ENCODE measurements at places on chromosomes 5 and 9.

DNA sequence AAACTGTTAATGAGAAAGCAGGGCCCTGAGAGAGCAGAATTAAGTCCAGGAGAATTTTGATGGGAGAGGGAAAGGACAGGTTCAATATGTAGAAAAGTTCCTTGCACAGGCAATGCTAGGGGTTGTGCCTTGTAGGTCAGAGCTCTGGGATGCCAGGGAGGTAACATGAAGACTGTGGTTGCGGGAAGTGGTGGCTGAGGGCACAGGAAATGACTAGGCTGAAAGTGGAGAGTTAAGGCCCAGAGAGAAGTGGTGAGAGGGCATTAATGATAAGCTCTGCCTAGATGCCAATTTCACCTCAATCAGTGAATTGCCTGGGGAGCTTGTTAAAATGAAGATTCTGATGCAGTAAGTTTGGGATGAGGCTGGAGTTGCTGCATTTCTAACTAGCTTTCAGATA, 31.5 kb upstream of the PPP3R2 start:
- no peak for DNase-seq

- DNase-seq, result no peak
These were observed 95.7 kb downstream of the HOMER1 start for GRCh38 chr5:79418276-79418675.

DNA sequence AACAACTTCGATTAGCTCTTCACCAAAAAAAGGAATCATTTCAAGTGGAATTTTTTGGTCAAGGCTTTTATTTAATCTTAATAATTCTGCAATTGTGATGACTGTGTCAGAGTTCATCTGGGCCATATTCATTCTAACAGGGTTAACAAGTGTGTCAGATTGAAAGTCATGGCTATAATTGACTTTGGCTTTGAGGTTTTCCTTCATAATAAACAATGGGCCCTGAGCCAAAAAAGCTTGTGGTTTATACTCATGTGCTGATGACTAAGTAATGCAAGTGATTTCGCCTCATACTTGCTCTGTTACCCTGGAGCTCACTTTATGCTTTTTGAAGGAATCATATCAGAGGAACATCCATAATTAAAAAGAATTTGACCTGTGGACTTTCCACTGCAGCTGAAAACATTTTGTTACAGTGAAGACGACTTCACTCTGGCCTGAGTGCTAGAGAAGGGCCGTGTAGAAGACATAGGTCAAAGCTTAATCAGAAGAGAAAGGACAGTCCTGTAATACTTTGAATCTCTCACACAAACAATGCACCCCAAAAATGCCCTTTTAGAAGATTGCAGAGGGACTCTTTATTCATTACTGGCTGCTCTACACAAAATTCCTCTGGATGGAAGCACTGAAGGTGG, 101.7 kb downstream of the GDNF start:
- DNase-seq, result no peak

GRCh38 chr5:170757182-170757601, 26.3 kb upstream of the GABRP start:
- DNase-seq, result no peak

DNA sequence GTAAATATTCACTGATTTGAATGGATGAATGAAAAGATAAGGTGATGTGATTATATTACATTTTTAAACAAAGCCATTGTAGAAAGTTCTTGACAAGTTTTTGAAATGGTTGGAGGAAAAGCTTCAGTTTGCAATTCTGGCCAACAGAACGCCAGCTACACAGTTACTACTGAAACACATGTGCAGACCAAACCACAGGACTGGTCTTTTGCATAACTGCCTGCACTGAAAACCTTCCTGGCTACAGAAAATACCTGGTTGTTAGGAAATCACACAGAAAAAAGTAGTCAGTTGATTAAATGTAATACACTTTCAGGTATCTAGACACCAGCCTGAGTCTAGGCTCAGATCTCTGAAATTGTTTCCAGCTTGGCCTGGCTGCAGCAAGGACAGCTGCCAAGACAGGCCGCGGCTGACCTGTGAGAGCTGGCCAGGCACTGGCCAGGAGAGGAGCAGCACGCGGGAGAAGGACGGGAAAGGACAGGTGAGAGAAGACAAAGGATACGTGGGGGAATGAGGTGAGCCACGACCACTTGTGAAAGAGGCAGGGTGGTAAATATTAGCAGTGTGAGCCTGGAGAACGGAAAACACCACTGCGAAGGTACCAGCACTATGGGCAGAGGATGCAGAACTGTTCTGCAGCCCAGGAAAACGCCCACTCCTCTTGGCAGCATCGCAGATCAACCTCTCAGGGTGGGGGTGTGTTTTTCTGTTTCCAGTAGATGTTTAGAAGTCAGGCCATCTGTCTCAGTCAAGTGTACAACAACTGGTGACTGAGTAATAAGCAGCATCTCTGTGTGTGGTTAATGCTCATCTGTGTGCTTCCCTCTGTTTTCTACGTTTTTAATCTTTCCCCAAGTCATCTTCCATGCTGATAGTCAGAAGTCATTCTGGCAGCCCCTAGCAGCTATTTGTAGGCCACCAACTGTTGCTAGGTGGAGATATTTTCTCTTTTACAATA, 137.4 kb downstream of the SCAMP1 start:
- DNase-seq, result no peak

DNA sequence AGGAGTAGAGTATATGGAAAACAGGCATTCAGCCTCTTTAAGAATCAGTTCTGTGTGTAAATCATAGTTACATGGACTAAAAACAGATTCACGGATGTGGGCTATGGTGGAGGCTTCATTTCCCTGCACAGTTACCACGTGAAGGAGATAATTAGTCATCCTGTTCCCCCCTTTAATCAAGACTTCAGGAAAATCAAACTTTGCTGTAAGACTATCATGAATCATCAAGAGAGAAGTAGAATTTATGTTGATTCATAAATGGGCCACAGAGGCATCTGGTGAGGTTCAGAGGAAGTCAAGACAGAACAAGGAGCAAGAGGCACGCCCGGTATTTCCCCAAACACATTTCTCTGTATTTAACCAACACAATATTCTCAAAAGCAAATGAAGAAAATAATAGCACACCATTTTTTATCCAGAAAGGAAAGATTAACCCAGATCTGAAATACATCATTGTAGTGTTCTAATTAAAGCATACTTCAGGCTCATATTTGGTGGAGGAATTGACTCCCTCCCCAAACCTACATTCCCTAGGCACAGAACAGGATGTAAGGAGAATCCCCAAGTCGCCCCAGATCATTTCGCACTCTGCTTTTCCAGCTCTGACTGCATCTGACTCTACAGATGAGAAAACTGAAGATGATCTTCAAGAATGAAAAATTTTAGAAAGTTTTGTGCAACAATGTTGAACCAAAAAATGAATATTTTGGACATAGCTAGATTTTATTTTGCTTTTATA, 175.8 kb upstream of the GAS1 start:
- no peak for DNase-seq

- no peak for DNase-seq
These were observed 1917.9 kb downstream of the EFNA5 start for GRCh38 chr5:105752801-105753200.

- no peak for DNase-seq
These were observed 166.8 kb downstream of the TRPM3 start for GRCh38 chr9:70954596-70955143.

DNA sequence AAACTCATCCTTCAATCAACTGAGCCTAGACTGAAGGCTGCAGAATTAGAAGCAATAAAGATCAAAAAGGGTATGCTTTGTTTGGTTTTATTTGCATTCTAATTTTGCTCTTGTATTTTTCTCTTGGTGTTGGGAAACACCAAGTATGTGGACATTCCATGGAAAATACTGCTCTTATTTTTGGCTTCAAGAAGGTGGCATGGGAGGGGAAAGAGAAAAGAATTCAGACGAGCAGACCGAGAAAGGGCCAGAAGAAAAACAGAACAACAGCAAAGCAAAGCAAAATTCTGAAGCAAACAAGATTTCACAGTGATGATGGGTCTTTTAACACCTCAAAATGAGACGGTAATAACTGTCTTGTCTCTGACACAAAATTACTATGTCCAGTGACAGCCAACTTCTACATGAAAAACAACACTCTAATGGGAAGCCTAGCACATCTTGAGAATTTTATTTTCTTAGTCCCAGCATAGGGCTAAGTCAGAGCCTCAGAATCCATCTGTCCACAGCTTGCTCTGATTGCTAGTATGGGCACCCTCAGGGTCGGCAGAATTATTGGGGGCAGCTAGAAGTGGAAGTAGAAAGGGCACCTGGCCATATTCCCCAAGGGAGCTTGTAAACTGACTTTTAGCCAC, 26.8 kb downstream of the FREM1 start:
- no peak for DNase-seq

DNA sequence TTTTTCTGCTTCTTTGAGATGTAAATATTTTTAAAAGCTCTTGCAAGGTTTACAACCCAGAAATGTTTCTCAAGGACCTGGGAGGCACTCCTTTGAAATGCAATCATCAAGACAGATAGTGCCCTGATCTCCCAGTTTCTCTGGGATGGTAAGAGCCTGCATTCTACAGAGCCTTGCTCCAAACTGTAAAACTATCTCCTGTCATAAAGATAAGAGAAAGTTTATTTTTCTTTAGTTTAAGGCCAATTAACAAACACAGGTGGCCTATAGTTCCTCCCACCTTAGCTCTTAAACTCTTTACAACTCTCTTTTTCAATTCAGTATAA, 1231.1 kb upstream of the NUDT12 start:
- DNase-seq, result no peak

- peak; percentile 27 for DNase-seq
These were observed 13.5 kb downstream of the MOCS2 start for GRCh38 chr5:53095931-53096525.

DNA sequence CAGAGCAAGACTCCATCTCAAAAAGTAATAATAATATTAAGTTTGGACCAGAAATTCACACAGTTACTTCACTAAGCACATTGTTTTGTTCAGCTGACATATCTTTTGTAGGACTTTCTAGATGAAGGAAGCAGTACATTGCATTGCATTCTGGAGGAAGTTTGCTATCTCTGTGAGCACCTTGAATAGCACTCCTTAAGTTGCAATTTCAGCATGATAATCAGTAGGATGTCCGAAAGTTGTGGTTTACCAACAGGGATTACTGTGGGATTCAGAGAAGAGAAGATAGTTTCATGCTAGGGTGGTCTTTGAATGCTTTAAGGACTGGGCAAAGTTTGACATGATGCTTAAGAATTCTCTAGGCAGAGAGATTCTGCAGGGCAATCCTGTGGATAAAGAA, 18.4 kb upstream of the TTC23L start:
- DNase-seq, result no peak

DNA sequence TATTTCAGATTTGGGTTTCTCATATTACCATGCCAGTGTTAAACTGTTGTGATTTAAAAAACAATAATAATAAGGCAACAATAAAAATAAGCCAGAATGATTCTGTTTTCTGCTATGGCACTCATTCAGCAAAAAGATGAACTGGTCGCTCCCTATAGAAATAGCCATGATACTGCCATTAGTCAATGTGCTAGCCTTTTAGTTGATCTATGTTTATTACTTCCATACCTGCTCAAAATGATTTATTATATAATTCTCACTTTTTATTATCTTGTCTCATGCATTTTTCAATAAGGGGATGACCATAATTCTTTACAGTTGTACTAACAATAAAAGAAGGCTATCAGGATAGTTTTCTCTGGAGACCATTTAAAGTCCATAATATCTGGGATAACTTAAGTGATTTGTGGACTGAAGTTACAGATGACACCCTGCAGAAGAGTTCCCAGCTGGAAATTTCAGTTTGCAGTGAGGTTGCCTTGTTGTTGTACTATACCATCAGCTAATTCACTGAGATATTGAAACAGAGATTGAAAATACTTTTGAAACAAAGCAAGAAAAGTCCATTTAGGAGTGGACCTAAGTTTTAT, 334.3 kb downstream of the GABRB2 start:
- DNase-seq, result no peak

DNA sequence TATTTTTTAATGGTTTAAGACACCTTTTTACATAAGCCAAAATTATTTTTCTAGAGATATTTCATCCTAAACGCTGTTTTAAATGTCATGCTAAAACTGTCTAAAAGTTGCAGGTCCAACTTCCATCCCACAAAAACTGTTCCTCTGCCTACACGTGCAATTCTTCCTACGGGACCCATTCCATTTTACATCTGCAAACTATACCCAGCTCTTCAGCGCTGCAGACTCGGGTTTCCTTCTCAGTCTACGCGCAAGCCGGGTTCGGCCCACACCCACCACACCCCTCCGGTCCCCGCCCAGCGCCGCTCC, 8.7 kb downstream of the RANBP6 start:
- no peak for DNase-seq

GRCh38 chr5:157862183-157862851, 3.4 kb upstream of the CLINT1 start:
- no peak for DNase-seq

GRCh38 chr9:33167972-33168461, 881 bp upstream of the B4GALT1 start:
- DNase-seq, result no peak

DNA sequence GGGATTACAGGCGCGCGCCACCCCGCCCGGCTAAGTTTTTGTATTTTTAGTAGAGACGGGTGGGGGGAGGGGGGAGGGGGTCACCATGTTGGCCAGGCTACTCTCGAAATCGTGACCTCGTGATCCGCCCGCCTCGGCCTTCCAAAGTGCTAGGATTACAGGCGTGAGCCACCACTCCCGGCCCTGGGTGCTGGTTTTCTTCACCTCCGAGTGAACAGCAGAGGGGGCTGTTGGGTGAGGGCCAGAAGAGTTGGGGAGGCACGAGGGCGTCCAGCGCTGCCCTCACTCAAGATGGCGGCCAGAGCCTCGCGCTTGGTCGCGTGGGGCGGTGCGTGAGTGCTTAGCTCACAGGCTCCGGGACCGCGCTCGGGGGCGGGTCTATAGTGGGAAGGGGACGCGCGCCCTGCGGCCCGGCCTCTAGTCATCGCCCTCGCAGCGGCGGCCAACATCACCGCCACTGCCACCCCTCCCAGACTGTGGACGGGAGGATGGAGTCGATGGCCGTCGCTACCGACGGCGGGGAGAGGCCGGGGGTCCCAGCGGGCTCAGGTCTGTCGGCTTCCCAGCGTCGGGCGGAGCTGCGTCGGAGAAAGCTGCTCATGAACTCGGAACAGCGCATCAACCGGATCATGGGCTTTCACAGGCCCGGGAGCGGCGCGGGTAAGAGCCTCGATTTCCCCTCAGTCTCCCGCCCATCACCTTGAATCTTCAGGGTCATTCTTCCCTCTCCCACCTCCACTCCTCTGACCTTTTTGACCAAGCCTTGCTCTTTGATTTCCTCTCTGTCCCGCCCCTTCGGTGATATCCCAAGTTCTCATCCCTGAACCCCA, at the start of gene CAMLG:
Gene CAMLG, plus strand, starts transcription at position 416 of the 830 bp plus-strand sequence. Its CDS starts 73 bp downstream, at position 489.
- DNase-seq, result peak; percentile 95

DNA sequence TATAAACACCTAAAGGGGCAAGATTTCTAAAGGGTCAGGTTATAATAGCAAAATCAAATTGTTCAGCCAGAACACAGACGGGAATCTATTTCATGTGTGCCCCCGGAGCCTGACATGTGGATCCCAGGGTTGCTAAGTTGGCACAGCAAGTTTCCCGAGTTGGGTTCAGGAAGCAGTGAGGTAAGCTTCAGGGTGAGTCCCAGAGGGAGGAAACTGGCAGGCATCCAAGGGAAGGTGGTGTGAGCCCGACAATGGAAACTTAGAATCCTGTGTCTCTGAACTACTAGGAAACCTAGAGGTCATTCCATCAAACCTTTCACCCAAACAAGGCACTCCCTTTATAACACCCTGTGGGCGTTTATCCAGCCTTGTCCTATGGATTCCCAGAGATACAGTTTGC, 98.4 kb downstream of the ADRB2 start:
- DNase-seq, result no peak

GRCh38 chr9:111857555-111858211, 38.9 kb upstream of the UGCG start:
- DNase-seq, result no peak

All from stimulated activated CD4-positive, alpha-beta T cell treated with anti-CD3 and anti-CD28 coated beads, Interleukin-1b, Interleukin-23, amount 100 ng/mL, for 4 hours (primary cell).